GM18507 (cell line): ENCODE measurements at places on chromosomes 4 and X.

- no peak for DNase-seq
Observed at GRCh38 chrX:38651625-38652601, 90.6 kb downstream of the TSPAN7 start.

DNA sequence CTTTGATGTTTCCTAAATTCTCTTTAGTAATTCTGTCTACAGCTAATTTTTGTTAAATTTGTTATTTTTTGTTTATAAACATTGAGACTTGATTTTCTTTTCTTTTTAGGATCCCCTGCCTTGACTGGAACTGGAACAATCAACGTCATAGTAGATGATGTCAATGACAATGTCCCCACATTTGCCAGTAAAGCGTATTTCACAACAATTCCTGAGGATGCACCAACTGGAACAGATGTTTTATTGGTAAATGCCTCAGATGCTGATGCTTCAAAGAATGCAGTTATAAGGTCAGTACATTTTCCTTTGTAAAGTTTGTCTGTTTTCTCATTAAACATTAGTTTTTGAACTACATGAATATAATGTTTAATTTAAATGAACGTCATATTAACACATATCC, 119.4 kb downstream of the FAT4 start:
- DNase-seq = no peak

GRCh38 chr4:113784497-113785250, 23.1 kb upstream of the CAMK2D start:
- DNase-seq = no peak

- no peak for DNase-seq
Observed at GRCh38 chrX:135411893-135412292, 9.9 kb upstream of the SMIM10L2A start.

DNA sequence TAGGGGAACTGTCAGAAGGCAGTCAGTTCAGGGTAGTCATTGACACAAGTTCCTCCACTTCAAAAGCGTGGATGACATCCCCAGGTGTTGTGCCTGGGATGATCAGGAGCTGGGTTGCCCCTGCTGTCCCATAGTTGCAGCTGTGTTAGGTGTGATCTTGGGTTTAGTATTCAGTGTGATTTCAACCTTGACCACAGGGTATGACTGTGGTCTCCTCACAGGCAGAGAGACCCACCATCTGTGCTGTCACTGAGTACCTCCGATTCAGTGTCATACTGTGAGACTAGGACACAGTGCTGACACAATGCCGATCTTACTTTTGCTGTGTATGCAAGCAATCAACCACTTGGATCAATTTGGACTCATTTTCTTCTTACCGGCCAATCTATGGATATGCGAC, 25.2 kb downstream of the FOXR2 start:
- DNase-seq = no peak

DNA sequence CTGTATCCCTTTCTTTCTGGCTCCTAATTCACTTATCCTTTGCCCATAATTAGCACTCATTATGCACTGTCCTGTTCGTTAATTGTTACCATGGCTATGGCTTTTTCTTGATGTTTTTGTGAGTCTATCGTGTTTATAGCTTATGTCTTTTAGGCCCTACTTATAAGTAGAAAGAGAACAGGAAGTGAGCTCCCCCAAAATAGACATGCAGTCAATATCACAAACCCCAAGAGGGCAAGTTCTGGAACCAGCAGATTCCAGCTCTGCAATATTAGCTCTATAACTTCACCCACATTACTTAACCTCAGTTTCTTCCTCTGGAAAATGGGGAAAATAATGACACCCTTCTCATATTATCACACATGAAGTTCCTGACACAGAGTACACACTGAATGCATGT, 7.4 kb upstream of the HS3ST1 start:
- no peak for DNase-seq

GRCh38 chr4:71383984-71384383, 45.2 kb downstream of the SLC4A4 start:
- DNase-seq = no peak

- DNase-seq = no peak
Observed at GRCh38 chr4:140005699-140006098, 148.3 kb downstream of the MAML3 start.

DNA sequence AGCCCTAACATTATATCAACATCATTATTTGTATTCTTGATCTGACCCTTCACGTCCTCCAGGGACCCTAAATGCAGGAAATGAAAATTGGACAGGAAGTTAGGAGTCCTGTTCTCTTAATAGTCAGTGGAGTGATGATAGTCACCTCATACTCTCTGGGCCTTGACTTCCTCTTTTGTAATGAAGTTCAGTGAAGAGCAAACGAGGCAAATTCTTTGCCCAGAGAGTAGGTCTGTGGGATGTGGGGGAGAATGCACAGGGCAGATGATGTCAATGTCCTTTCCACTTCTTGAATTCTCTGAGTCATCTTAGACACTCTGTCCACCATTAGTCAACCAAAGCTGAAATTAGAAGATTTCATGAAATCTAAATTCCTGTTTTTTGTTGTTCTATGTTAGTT, 17.1 kb upstream of the GPRIN3 start:
- no peak for DNase-seq

GRCh38 chr4:101411926-101412325, 64.6 kb upstream of the PPP3CA start:
- DNase-seq = no peak
